Tibial nerve (tissue), 4 donors: ENCODE measurements at places on chromosomes 2 and 18.

GRCh38 chr2:202720226-202720625 lies 85.5 kb downstream of the FAM117B start:
- no peak for DNase-seq

- DNase-seq = no peak
These were observed 270.8 kb downstream of the GALNT13 start for GRCh38 chr2:154142480-154142879.

DNA sequence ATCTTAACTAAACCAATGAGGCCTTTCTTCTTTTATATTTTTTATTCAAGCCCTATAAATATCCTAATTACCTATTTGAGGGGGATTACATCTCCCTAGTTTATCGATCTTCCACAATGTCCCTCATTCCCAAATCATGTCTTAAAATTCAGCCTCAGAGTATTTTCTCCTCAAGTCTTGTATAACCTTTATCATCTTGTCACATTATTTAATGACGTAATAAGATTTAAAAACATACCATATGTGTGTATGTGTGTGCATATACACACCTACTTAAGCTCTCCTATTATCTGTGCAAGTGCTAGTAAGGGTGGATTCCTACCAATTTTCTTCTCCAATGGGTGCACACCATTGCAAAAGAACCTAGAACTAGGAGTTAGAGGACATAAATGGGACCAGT lies 421.1 kb downstream of the FIGN start:
- DNase-seq = no peak

DNA sequence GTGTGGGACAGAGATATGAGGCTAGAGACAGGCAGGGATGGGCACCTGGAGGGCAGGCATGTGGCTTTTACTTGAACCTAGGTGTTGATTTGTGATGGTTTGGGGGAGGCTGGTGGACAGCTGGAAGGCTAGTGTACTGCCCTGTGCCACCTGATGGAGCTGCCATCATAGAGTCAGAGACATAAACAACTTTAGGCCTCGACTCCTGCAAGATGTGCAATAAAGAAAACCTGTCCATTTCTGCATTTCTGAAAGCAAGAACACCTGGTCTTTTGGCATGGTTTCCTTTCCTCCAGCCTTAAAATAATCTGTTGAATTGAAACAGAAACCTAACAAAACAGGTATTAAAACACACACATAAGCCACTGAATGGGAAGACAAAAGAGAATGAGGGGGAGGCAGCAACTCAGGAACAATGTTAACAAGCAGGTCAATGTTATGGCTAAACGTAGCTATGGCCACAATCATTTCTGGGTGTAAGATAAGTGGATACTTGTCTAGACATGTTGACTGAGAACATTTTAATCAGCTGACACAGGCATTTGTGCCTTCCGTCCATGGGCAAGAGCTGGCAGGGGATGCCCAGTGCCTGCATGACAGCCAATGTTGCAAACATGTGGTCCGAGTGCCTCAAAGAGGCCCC lies 87.8 kb downstream of the KCTD1 start:
- no peak for DNase-seq

DNA sequence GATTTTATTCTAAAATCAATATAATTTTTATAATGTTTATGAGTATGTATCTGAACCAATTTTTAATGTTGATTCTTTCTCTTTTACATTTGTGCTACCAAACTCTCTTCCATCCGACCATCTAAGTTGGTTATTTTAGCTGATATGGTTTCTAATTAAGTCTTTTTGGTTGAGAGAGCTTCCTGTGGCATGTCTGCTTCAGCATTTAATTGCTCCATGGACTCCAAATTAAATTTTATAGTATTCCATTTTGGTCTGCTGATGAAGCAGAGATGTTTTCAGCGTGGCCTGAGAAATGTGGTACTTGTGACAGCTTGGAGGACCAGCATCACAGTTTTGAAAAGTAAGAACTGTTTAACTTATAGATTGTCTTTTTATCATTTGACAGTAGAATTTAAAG lies 105.6 kb downstream of the EHBP1 start:
- DNase-seq = no peak

GRCh38 chr2:232900811-232901735 lies 31.0 kb downstream of the SNORC start:
- no peak for DNase-seq

DNA sequence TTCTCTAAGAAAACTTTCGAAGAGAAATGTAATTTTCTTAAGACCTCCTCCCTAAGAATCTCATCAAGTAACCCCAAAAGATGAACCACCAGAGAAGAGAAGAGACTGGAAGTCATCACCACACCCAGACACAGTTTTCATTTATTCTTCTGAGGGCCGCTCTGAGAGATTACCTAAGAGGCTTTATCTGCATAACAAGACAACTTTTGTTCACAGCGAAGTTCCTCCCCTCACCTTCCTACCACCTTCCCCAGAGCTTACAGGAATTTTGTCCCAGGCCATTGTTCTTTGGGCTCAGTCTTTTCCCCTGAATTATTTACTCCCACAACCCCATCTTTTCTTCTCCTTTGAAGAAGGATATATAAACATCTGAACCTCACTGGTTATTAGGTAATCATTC lies 92.8 kb downstream of the AKAIN1 start:
- DNase-seq = no peak

- no peak for DNase-seq
These were observed 72.6 kb upstream of the STPG4 start for GRCh38 chr2:47227532-47228279.

DNA sequence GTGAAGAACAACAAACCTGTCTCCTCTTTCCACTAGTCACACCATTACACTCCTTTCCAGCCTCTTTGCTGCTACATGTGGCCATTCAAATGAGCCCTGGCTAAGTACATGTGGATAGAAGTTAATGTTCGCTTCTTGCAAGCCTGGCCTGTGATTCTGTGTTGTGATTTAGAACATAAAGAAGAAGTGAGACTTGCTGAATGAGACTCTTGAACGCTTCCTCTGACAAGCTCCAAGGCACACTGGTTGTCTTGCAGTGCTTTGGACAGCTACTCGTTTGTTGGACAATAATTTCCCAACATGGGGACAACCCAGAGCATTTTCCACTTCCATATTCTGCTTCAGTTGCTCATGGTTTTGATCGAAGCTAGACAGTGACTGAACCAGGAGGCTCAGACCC lies 57.3 kb downstream of the CCDC74A start:
- no peak for DNase-seq

- no peak for DNase-seq
These were observed 149.8 kb downstream of the OSR1 start for GRCh38 chr2:19208479-19209199.

DNA sequence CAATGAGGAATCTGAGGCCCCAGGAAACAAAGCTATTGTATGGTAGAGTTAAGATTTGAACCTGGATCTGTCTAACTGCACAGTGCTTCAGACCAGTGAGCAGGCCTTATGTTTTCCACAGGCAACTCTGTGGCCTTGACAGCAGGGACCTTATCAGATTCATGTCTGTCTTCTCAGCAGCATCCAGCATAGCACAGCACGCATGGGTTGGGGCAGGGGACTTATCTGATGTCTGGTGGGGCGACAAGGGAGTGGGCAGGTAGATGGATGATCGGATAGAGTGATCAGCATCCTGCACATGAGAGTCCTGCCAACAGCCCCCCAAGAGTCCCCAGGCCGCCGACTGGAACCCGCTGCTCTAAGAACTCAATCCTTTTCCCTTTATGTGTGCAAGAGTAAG lies 28.7 kb upstream of the KCNF1 start:
- no peak for DNase-seq

DNA sequence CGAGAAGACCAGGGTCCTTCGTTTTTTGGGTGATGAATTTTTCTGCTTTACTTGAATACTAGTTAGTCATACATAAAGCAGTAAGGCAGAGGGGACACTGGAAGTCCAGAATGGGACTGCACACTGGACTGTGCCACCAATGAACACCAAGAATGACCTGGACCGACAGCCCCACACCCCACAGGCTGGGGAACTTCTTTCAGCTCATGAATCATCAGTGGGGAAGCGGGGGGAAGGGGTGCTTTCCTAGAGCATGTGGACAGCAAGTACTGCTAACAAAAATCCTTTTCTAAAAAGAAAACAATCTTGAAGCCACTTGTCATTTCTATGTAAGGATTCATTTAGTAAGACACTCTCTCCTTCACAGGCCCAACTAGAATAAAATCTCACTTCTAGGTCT lies 86.0 kb downstream of the DTNB start:
- no peak for DNase-seq

GRCh38 chr2:41042343-41042742 lies 590.5 kb upstream of the SLC8A1 start:
- DNase-seq = no peak

GRCh38 chr2:231483398-231484329 lies 19.4 kb upstream of the NCL start:
- no peak for DNase-seq

DNA sequence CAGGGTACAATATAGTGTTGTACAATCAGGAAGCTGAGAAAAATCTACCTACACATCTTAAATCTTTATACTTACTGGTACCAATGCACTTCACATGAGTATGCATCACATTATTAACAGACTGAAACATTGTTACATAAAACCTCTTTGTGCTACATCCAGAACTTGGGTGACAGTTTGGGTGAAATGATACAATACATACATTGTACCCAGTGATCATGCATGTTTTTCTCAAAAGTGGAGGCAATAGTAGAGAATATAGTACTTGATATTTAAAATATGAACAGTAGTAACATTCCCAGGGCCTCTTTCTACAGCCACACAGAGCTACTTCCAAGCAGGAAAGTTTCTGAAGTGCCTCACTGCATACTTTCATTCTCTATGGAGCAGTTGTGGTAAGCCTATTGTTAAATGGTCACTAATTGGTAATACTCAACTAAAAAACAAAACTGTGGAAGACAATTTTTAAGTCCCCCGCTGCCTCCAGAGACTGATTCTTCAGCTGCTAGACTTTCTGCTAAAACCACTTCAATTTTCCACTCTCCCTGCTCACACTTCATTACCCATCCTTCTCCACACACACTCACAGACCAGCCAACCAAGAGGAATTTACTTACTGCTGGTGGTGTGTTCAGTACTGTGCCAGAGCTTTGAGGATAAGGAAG lies 22.9 kb upstream of the GRB14 start:
- no peak for DNase-seq

DNA sequence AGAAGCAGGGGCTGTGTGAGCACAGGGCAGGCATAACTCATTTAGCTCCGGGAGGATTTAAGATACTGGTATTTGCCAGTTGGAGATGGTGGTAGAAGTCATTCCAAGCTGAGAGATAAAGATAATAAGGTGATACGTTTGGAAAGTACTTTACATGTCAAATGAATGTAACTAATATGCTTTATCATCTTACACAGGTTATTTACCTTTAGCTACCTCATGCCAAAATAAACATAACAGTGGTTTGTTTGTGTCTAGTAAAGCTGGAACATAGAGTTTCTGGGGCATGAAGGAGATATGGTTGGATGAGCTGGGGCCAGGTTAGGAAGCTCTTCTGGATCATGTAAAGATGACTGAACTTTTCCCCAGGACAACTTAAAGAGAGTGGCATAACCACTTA lies 126.9 kb upstream of the PIK3C3 start:
- DNase-seq = no peak

GRCh38 chr2:47313728-47314127 lies 89.2 kb upstream of the MSH2 start:
- no peak for DNase-seq

DNA sequence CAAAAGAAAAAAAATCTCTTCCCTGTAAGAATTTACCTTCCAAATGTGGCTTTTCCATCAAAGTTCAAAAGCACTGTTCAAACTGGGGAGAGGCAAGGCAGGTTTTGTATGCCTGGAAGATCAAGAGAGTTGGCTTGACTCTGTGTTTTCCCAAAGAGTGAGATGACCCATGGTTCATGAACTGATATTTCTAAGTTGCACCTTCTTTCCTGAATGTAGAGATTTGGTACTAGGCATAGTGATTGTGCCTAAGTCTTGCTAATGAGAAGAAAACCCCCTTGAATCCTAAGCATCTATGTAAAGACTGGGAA lies 23.4 kb upstream of the LPIN1 start:
- DNase-seq = no peak

GRCh38 chr2:235041221-235041917 lies 89.6 kb downstream of the SH3BP4 start:
- no peak for DNase-seq

DNA sequence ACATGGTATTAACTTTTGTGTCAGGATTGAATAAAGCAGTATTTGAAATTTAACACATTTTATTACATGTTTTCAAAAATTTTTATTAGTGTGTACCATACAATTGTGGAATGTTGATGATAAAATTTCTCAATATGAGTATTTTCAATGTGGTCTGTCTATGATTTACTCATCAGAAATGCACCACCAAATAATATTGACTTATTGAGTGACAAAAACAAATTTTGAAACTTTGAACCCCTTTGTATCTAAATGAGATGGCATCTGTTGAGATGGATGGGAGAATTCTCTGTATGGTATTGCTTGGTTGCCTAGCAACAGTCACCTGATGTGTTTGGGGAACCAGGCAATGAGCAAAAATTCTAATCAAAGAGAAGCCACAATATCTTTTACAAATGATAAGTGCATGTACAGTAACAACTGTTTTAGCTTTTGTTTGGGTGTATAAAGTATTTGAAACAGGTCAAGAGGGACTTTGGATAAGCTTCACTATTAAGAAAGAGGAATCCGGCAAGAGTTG lies 400.1 kb downstream of the CCDC85A start:
- no peak for DNase-seq

- DNase-seq = no peak
These were observed 278.1 kb downstream of the LRATD1 start for GRCh38 chr2:14910654-14911053.

DNA sequence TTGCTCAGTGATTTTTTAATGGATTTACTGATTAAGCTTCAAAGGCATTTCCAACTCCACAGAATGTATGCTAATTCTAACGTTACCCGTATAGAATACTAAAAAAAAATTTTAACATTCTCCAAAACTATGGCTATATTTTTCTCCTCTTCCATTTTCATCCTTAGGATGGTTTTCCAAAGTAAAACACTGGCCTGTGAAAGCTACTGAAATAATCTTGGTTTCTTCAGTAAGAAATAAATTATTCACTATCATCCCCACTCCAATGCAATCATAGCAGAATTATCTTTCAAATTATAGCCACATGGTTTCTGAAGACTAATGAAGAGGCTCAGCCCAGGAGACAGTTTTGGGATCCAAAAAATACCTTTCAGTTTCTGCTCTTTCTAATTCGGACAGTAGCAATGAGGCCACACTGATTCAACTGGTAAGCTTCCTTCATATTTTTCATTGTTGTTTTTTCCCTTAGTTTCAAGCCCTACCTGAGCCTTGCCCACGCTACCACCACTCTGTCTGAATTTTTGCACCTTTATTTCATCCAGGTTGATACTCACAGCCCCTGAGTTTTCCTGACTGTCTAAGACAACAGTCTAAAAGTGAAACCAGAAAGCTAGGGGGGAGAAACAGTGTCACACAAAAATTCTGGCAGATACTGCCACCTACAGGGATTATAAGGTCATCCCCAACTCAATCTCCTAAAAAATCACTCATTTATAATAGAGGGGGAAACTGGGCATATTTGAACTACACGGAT lies 887.9 kb downstream of the NRXN1 start:
- DNase-seq = no peak

- no peak for DNase-seq
These were observed 61.0 kb upstream of the CDKL4 start for GRCh38 chr2:39304729-39305128.
